Naive thymus-derived CD8-positive, alpha-beta T cell (primary cell): ENCODE measurements at places on chromosomes 5 and 9. TPM values are rescaled to one million over a fixed set of nuclear protein-coding genes. Genes with fewer than 3 reads are reported as not detected.
A peak's percentile ranks its signal among the peaks of the same experiment; 100 is the strongest.

- no peak for DNase-seq
Observed at GRCh38 chr5:121378559-121379359, 472.9 kb upstream of the FTMT start.

DNA sequence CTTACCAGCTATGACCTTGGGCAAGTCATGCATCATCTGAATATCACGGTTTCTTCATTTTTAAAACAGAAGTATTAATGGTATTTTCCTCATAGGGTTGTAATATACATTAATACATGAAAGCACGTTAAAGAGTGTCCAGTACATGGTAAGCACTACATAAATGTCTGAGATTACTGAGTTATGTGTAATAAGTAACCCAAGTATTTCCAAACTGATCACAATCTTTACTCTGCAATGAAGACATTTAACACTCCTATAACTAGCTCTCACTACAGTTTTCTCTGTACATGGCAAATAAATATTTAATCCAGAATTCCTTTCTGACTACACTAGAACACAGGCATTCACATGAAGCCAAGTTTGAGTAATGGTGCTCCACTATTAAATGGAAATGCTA lies 4.0 kb downstream of the GLDC start:
- no peak for DNase-seq

DNA sequence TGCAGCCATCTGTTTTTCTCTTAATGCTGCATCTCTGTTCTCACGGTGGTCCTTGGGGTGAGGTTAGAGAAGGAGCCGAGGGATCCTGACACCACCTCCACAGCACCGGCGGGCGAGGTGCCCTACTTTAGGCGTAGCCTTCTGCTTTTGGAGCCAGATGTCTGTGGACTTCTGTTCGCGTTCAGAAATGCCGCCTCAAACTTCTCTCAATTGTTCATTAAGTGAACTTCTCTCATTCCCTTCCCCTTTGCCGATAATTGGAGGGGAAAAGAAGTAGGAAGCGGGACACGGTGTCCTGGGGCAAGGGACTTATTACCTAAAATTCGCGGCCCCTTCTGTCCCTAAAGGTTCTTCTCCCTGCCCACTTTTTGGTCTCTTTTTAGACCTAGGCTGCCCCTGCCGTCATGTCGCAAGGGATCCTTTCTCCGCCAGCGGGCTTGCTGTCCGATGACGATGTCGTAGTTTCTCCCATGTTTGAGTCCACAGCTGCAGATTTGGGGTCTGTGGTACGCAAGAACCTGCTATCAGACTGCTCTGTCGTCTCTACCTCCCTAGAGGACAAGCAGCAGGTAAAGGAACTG lies 455 bp downstream of the KIF20A start:
- DNase-seq: no peak

GRCh38 chr9:134360897-134361296 lies 34.6 kb downstream of the RXRA start:
- DNase-seq: no peak

DNA sequence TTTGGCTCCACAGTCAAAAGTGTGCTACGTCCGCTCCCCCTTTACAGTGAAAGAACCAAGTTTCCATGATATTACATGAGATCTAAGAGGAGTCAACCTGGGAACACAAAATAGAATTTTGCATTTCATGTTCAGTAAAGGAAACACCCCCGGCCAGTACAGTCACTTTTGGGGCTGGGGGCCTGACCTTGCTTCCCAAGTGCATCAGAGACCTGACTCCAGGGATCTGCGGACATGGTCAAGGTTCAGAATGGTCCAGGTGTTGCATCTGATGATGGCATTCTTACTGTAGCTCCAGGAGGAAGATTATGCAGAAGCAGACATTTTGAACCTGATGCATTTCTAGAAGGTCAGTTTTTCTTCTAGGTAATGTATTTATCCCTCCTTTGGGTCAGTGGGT lies 39.8 kb downstream of the AK8 start:
- no peak for DNase-seq

DNA sequence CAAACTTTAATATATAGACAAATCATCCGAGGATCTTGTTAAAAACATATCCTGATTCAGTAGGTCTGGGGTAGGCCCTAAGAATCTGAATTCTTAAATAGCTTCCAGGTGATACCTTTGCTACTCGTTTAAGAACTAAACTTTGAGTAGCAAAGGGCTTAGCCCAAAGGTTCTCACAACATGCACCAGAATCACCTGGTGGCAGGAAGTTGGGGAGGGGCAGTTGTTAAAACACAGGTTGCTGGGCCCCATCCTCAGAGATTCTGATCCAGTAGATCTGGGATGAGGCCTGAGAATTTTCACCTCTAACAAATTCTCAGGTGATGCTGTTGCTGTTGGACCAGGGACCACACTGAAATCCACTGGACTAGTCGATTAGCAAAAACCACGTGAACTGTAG lies 20.0 kb upstream of the RGMB start:
- DNase-seq: no peak

GRCh38 chr9:82923912-82924605 lies 138.9 kb downstream of the RASEF start:
- DNase-seq: no peak

DNA sequence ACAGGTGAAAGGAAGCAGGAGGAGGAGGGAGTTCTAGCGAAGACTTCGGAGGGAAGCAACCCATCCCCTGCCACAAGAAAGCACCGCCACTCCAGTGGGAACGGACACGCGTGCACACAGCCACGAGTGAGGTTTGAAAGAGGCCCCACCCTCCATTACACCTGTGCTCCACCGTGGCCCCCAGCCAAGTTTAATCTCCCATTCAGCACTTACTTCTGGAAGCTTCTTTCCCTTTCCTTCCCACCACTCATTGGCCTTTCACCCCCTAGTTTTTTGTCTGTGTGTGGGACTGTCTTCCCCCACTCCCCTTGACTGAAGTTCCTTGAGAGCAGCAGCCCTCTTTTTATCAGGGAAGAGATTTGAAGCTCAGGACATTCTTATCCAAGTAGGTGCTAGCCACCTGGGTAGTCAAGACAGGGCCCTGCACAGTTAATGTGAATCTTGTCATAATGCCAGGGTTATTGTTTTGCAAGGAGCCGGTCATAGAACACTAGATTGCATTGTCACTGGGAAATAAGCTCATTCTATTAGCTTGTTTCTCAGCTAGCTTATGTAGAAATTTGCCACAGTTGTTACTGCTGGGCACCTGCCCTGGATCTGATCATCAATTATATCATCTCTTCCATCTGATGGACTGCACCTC lies 256.0 kb downstream of the DOCK8 start:
- DNase-seq: peak; percentile 1

SLC9A3 gene
- 0.98 TPM for polyA plus RNA-seq
